Forelimb muscle (tissue), 1 donor: ENCODE measurements at places on chromosomes 1 and 21. TPM values are rescaled to one million over a fixed set of nuclear protein-coding genes. Genes with fewer than 3 reads are reported as not detected.

DNA sequence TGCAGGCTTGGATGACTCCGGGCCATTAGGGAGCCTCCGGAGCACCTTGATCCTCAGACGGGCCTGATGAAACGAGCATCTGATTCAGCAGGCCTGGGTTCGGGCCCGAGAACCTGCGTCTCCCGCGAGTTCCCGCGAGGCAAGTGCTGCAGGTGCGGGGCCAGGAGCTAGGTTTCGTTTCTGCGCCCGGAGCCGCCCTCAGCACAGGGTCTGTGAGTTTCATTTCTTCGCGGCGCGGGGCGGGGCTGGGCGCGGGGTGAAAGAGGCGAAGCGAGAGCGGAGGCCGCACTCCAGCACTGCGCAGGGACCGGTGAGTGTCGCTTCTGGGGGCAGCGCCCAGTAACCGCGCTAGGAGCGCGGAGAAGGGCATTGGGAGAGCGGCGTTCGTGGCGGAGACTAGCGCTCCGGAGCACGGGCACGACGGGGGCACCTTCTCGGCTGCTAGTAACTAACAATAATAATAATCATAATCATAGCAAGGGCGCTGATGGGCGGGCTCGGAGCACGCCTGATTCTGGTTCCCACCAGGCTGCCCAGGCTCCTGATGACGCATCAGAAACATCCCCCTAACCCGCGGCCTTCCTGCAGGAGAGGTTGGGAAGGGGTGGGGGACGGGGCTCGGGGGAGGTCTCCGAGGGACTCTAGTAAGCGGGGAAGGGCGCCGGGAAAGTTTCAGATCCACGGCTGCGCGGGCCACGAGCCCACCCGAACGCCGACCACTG lies at the start of gene MX1:
Gene MX1 (plus strand): TSS at position 286 of the 722 bp plus-strand sequence. CDS start 5,832 bp downstream, outside the sequence.
- DNase-seq = no peak

- DNase-seq = no peak
Measured at GRCh38 chr1:112267929-112268328, 128.1 kb upstream of the CTTNBP2NL start.

Gene NUAK2
- polyA plus RNA-seq = 0.49 TPM

- DNase-seq = no peak
Measured at GRCh38 chr1:207798847-207799246, 47.0 kb downstream of the CD46 start.

DNA sequence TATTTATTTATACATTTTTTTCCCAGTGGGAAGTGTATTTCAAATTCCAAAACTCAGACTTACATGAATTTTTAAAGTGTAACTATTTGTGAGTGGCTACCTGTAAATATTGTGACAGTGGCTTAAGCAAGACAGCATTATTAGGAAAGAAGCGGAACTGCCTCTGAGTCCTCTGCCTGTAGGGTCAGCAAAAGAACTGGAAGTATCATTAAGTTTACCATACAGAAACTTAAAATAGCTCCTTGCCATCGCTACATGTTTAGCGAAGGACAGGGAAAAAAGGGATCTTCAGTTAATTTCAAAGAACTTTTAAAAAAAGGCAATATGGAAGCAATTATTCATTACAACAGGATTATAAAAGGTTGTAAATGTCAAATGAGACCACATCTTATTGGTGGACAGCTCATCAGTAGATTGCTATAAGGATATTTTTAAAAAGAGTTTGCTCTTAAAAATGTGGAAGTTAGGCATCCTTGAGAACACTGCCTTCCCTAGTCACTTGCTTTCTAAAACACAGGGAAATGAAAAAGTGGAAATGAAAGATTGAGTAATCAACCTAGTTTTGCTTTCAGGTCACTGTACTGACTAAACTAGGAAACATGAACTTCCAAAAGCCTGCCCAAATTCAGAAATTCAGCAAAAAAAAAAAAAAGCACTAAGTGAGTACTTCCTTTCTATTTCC lies 39.2 kb downstream of the NSL1 start:
- DNase-seq = no peak
